ENCODE measurements at places on chromosomes 5 and 9. TPM values are rescaled to one million over a fixed set of nuclear protein-coding genes. Genes with fewer than 3 reads are reported as not detected.

The KLHL9 gene
- 22.5 TPM for total RNA-seq

DNA sequence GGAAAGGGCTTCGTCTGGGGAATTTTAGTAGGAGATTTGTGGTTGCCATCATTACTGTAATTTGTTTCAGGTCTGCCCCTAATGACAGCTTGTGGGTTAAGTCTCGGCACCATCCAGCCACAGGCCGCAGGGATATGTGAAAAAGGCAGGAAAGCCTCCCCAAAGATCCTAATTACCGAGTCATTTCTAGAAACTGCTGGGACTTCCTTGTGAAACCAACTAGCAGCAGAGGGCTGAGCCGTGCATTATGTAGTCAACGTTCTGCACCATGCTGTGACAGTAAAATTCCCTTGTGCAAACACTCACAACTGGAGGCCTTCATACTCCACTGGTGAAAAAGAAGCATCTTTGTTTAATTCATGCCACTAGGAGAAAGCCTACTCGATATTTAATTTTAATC, 230.3 kb downstream of the MPDZ start:
- H3K27ac ChIP-seq = no peak overlapping the region
- H3K27me3 ChIP-seq = no peaks in the 10 kb centered on the region
- no peak overlapping the region for H3K4me3 ChIP-seq
- H3K36me3 ChIP-seq = no peaks in the 10 kb centered on the region
- no peak for DNase-seq
- no peaks in the 10 kb centered on the region for H3K4me1 ChIP-seq

GRCh38 chr5:1474866-1475543, 29.8 kb upstream of the SLC6A3 start:
- peaks cover 46% of the 10 kb centered on the region for H3K36me3 ChIP-seq
- peaks cover 6% of the 10 kb centered on the region for H3K4me1 ChIP-seq
- H3K4me3 ChIP-seq = no peak overlapping the region
- no peak for DNase-seq
- H3K27me3 ChIP-seq = no peaks in the 10 kb centered on the region

The ADGRD2 gene
- not detected for total RNA-seq

- no peak for DNase-seq
- H3K27ac ChIP-seq = no peak overlapping the region
- H3K27me3 ChIP-seq = no peaks in the 10 kb centered on the region
- no peaks in the 10 kb centered on the region for H3K4me1 ChIP-seq
- H3K4me3 ChIP-seq = no peak overlapping the region
- H3K36me3 ChIP-seq = no peaks in the 10 kb centered on the region
These were observed 103.1 kb downstream of the KCNIP1 start for GRCh38 chr5:170606941-170607340.

- no peaks in the 10 kb centered on the region for H3K4me1 ChIP-seq
- H3K36me3 ChIP-seq = peaks cover 80% of the 10 kb centered on the region
- DNase-seq = no peak
- H3K27me3 ChIP-seq = no peaks in the 10 kb centered on the region
- H3K27ac ChIP-seq = no peak overlapping the region
- no peak overlapping the region for H3K4me3 ChIP-seq
These were observed 40.6 kb downstream of the TENT4A start for GRCh38 chr5:6753851-6754250.

Measured in muscle of leg (tissue), 16 donors.